Heart left ventricle (tissue), 16 donors: ENCODE measurements at places on chromosomes 1 and 21. TPM values are rescaled to one million over a fixed set of nuclear protein-coding genes. Genes with fewer than 3 reads are reported as not detected.

DNA sequence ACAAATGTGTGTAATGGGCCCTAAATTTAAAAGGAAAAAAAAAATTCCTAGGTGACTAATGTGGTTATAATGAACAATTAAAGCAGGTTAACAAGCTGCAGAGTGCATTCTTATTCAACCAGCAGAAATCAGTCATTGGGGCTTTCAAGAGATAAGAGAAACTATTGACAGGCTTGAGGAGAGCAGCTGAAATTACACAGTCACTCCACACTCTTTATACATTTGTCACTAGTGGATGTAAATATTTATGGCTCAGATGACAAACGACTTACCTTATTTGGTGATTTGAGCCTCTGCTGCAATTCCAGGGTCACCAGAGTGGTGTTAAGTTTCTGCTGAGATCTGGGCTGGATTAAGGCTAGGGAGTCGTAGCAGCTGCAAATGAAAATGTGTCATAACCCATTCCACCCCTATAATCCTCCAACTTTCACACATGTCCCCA is 896.3 kb downstream of the TTLL7 start:
- no peak for DNase-seq
- no peak overlapping the region for H3K27ac ChIP-seq
- H3K4me3 ChIP-seq, result no peak overlapping the region
- no peaks in the 10 kb centered on the region for H3K27me3 ChIP-seq
- no peaks in the 10 kb centered on the region for H3K4me1 ChIP-seq
- no peaks in the 10 kb centered on the region for H3K36me3 ChIP-seq

DNA sequence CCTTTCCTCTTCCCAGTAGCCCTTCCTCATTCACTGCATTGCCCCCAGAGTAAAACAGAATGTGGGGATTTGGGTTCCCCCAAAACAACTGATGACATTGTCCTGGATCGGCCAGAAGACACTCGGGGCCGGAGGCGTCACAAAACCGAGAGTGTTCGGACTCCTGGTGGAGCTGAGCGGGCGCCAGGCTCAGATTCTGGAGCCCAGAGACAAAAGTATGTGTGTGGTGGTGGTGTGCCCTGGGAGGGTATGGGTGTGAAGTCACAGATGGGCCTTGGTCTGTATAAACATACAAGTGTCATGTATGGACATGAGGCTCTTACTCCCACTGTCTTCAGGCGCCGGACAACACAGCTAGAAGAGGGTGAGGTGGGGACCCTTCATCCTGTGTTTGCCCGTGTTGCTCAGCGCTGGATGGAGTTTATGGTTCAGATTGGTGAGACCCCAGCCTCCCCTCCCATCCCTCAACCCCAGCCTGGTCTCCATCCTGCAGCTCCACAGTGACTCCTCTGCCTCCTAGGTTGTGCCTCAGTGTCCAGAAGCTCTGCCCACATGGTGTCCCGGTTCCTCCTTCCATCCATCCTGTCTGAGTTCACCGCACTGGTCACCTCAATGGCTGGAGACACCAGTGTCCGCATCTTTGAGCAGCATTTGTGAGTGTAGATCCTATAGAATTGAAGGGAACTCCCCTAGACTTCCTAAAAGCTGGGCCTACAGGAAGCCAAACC is 12.4 kb downstream of the HYI start:
- no peaks in the 10 kb centered on the region for H3K27me3 ChIP-seq
- no peak overlapping the region for H3K4me3 ChIP-seq
- H3K4me1 ChIP-seq, result no peaks in the 10 kb centered on the region
- no peak for DNase-seq

DNA sequence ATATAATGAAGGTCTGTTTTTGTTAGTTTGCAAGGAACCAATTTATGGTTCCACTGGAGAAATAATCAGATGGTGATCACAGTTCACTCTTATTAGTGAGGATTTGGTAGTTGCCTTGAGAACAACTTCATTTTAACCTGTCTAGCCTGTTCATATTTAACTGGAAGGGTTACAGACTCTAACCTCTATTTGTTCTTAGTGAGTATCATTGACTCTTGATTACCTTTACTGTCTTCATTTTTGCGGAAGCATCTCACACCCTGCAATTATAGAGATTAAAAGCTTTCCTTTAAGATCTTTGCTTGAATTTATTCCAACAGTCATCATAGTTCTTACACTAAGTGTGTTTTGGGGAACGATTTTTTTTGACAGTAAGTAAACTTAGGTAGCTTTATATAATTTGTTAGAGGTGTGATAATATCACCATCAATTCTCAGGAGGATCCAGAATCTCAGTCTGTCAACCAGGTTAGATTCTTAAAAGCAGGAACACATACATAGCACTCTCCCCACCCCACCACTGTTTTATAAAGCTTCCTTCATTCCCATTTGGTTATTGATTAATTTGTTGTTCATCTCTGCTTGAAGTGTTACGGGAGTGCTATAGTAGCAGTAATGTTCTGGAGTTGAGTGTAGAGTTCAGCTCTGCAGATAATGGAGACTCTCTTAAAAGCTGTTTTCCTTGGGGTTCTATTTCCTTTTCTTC is 30.1 kb downstream of the B3GALT2 start:
- H3K27ac ChIP-seq, result no peak overlapping the region
- no peak for DNase-seq
- peaks cover 43% of the 10 kb centered on the region for H3K36me3 ChIP-seq
- H3K27me3 ChIP-seq, result no peaks in the 10 kb centered on the region
- H3K4me3 ChIP-seq, result no peak overlapping the region
- H3K4me1 ChIP-seq, result peaks cover 3% of the 10 kb centered on the region

GRCh38 chr1:59521456-59521855 is 224.6 kb downstream of the FGGY start:
- H3K36me3 ChIP-seq, result no peaks in the 10 kb centered on the region
- H3K27me3 ChIP-seq, result no peaks in the 10 kb centered on the region
- peaks cover 20% of the 10 kb centered on the region for H3K4me1 ChIP-seq
- DNase-seq, result no peak

- peaks cover 15% of the 10 kb centered on the region for H3K27me3 ChIP-seq
- H3K27ac ChIP-seq, result no peak overlapping the region
- peak; percentile 21 for DNase-seq
- H3K36me3 ChIP-seq, result no peaks in the 10 kb centered on the region
- H3K4me1 ChIP-seq, result no peaks in the 10 kb centered on the region
Measured at GRCh38 chr1:3019516-3020051, 1.7 kb upstream of the ACTRT2 start.

GRCh38 chr1:85366391-85367170 is 90.1 kb upstream of the BCL10 start:
- H3K4me1 ChIP-seq, result peaks cover 6% of the 10 kb centered on the region
- DNase-seq, result no peak
- no peak overlapping the region for H3K4me3 ChIP-seq
- no peaks in the 10 kb centered on the region for H3K27me3 ChIP-seq

- H3K4me3 ChIP-seq, result no peak overlapping the region
- no peak overlapping the region for H3K27ac ChIP-seq
- no peak for DNase-seq
- no peaks in the 10 kb centered on the region for H3K27me3 ChIP-seq
- no peaks in the 10 kb centered on the region for H3K36me3 ChIP-seq
Measured at GRCh38 chr1:13643017-13643416, 57.0 kb upstream of the PRDM2 start.

GRCh38 chr1:9721606-9722377 is 70.3 kb downstream of the PIK3CD start:
- DNase-seq, result no peak
- no peaks in the 10 kb centered on the region for H3K36me3 ChIP-seq
- no peak overlapping the region for H3K27ac ChIP-seq
- H3K4me3 ChIP-seq, result no peak overlapping the region

DNA sequence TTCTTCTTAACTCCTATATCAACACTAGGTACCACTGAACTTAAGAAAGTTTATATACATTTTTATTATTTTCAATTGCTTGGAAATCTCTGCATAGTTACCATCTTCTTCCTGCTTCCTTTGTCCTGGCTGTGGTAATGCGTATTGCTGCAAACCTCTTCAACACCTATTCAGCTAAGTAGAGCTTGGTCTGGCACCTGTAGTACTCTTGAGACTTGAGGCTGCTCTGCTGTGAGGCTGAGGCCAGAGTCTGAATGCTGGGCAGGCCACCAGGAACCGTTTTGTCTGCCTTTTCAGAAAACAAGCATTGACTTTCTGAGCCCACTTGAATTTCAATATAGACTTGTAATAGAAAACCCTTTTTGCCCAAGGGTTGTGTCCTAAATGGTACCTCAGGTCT is 52.0 kb upstream of the RGS2 start:
- no peak overlapping the region for H3K4me3 ChIP-seq
- no peaks in the 10 kb centered on the region for H3K36me3 ChIP-seq
- no peaks in the 10 kb centered on the region for H3K27me3 ChIP-seq
- no peak overlapping the region for H3K27ac ChIP-seq
- DNase-seq, result no peak

DNA sequence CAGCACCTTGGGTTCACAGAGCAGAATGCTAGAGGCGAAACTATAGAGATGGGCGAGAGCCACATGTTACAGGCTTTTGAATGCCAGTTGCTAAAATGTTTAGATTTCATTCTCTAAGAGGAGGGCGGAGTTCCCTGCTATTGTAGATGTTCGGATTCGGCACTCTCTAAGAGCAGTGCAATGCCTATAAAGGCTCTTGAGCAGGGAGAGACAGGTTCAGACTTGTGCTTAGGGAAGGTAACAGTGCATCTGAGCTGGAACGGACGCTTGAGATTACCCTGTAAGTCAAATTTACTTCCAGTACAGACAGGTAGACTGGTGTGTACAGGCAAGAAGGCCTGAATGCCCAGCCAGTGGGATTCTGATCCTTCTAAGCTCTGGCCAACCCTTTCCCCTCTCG is 15.3 kb downstream of the LURAP1 start:
- peaks cover 18% of the 10 kb centered on the region for H3K36me3 ChIP-seq
- H3K27ac ChIP-seq, result no peak overlapping the region
- no peak overlapping the region for H3K4me3 ChIP-seq
- peaks cover 9% of the 10 kb centered on the region for H3K4me1 ChIP-seq
- DNase-seq, result no peak

- DNase-seq, result no peak
- no peaks in the 10 kb centered on the region for H3K4me1 ChIP-seq
- H3K27me3 ChIP-seq, result no peaks in the 10 kb centered on the region
- peaks cover 97% of the 10 kb centered on the region for H3K36me3 ChIP-seq
Measured at GRCh38 chr21:39232861-39233291, 49.6 kb upstream of the PSMG1 start.

DNA sequence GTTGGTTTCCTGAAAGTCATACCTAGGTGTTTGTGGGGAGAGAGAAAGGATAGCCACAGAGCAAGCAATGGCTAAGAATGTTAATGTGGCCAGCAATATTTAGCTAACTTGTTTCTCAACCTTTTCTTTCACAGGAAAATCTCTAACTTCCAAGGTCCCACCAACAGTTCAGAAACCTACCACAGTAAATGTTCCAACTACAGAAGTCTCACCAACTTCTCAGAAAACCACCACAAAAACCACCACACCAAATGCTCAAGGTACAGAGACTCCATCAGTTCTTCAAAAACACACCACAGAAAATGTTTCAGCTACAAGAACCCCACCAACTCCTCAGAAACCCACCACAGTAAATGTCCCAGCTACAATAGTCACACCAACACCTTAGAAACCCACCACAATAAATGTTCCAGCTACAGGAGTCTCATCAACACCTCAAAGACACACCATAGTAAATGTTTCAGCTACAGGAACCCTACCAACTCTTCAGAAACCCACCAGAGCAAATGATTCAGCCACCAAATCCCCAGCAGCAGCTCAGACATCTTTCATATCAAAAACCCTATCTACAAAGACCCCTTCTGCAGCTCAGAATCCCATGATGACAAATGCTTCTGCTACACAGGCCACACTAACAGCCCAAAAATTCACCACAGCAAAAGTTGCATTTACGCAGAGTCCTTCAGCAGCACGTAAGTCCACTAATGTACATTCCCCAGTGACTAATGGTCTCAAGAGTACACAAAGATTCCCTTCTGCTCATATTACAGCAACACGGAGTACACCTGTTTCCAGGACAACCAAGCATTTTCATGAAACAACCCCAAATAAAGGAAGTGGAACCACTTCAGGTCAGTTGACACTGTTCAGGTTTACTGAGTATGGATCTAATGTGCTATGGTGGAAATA is 15.3 kb downstream of the CD55 start:
- peaks cover 82% of the 10 kb centered on the region for H3K36me3 ChIP-seq
- H3K4me3 ChIP-seq, result no peak overlapping the region
- H3K4me1 ChIP-seq, result no peaks in the 10 kb centered on the region
- no peak overlapping the region for H3K27ac ChIP-seq
- no peak for DNase-seq

DNA sequence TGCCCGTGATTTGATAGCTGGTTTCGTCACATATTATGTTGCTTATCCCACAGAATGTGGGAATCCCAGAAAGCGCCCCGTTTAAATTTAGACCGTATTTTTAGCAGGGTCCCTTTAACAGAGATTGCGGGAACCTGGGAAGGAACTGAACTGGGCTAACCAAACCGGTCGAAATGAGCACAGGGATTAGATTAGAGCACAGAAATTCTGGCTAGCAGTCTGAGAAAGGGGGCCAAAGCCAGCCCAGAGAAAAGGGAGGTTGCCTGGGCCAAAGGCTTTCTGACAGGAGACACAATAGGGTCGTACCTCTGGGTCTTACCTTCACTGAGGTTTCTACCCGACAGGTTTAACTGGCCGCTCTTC is 327 bp downstream of the LRRC40 start:
- H3K4me1 ChIP-seq, result peaks cover 35% of the 10 kb centered on the region
- no peaks in the 10 kb centered on the region for H3K36me3 ChIP-seq
- no peak for DNase-seq
- H3K4me3 ChIP-seq, result peak overlapping the region; percentile 71
- H3K27ac ChIP-seq, result peak overlapping the region; percentile 95

DNA sequence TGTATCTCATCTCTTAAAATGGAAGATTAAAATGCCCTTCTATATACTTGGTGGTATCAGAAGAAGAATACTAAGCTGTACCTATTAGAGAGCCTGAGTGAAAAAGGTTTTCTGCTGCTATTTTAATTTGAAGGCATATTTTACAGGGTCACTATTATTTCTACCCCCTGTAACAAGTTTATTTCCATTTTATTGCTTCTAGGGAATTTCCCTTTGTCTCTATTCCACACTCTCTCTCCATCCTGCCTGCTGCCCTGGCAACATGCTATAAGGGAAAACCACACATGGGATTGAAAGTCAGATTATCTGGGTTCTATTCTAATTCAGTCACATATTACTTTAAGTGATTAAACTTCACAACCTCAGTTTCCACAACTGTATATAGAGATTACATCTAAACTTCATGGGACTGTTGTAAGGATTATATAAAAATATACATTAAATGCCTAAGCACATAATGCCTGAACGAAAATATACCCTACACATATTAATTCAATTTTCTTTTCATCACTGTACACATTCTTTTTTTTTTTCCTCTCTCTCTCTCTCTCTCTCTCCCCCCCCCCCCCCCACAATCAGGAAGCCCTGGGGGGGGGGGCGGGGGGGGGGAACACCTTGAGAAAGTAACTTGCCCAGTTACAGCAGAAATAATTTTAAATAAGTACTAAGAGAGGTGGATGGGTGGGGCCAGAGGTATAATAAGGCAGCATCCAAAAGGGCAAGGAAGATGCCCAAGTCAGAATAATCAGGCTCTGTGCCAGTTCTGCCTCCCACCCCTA is 51.5 kb downstream of the LUZP1 start:
- no peak overlapping the region for H3K27ac ChIP-seq
- H3K4me1 ChIP-seq, result peaks cover 78% of the 10 kb centered on the region
- no peaks in the 10 kb centered on the region for H3K27me3 ChIP-seq
- no peak for DNase-seq

GRCh38 chr1:207007352-207008033 is 25.1 kb downstream of the C1orf116 start:
- no peaks in the 10 kb centered on the region for H3K36me3 ChIP-seq
- DNase-seq, result no peak
- H3K4me3 ChIP-seq, result no peak overlapping the region
- H3K27me3 ChIP-seq, result no peaks in the 10 kb centered on the region
- no peaks in the 10 kb centered on the region for H3K4me1 ChIP-seq

SHISA4 gene
- total RNA-seq, result 215 TPM

DNASE2B gene
- total RNA-seq, result not detected

SH3BGRL3 gene
- 234 TPM for total RNA-seq

MAN1C1 gene
- 20.0 TPM for total RNA-seq
